NCI-H510A (cell line): ENCODE measurements at places on chromosomes 7 and 10.

- no peak for DNase-seq
These were observed 382.6 kb downstream of the LRMDA start for GRCh38 chr10:75814014-75814413.

GRCh38 chr10:87733081-87733480 lies 73.4 kb downstream of the PAPSS2 start:
- no peak for DNase-seq

DNA sequence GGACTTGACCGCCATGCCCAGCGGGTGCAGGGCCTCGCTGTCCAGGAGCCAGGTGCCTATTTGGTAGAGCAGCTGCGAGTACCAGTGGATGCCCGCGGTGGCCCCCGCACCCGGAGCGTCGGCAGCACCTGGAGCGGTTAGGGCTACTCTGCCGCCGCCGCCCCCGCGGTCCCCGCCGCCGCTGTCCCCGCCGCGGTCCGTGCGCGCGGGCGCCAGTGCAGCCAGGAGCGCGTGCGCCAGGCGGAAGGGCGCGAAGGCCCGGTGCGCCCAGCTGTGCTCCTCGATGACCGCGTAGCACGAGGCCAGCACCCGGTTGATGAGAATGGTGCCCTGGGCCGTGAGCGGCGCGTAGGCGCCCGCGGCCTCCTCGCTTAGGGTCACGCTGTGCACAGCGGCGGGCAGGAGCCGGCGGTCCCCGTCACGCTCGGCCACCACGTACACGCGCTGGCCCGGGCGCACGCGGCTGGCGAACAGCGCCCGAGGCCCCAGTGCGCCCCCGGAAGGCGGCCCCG lies 9.3 kb downstream of the SHH start:
- DNase-seq = no peak

DNA sequence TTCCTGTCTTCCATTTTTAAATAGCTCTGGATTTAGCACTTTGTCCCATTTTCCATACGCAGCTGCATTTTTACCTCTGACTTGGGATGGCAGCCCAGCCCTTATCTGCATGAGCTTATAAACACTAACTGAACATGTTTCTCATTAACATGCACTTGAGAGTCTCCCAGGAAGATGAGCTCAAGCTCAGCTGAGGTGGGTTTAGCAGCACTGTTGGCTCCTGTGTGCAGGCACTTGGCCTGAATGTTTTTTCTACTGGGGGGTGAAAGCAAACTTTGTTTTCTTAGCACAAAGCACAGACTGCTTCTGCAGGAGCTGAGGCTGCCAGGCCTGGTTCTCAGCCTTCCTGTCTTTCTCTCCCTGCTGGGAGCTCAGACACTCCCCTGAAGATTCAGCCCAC lies 1093.6 kb upstream of the AUTS2 start:
- no peak for DNase-seq

DNA sequence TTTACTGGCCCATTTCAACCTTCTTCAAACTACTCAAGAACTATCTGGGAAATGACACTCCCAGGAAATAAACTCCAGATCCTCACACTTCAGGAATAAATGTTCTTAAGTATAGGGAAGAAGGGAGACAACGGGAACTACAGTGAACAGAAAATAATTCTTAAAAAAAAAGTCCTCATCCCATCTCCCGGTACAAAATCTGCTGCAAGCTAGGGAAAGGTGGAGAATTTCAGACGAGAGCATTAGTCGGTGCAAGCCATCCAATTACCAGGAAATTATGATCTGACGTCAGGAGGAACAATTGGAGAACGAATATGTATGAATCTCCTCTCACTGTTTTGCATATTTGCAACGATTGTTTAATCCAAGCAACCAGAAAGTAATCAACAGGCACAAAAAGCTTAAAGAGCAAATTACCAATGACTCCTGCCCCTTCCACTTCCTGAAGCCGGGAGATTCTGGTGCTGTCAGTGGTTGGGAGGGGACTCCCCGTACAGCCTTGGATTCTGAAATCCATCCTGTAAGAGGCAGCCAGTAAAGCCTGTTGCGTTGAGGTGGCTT lies 15.1 kb upstream of the GATA3 start:
- DNase-seq = no peak

GRCh38 chr10:608331-609261 lies 80.9 kb downstream of the DIP2C start:
- DNase-seq = no peak

- no peak for DNase-seq
These were observed 232.6 kb upstream of the CDC14C start for GRCh38 chr7:48691788-48692187.

- DNase-seq = no peak
These were observed 331.4 kb downstream of the PTPRN2 start for GRCh38 chr7:158256091-158256816.

DNA sequence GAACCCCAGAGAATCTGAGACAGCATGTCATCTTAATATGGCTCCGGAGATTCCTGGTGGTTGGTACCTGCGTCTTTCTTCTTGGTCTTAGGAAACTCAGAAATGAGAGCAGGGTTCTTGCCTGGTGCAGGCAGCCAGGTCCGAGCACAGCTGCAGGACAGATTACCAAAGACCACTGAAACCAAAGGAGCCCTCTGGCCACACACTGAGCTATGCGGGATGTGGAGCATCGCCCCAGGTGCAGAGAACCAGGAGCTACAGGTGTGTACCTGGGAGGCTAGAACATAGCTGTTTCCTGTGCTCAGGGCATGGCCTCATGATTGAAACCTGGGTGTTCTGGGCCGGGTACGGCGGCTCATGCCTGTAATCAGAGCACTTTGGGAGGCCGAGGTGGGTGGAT lies 635.4 kb downstream of the CALN1 start:
- no peak for DNase-seq

DNA sequence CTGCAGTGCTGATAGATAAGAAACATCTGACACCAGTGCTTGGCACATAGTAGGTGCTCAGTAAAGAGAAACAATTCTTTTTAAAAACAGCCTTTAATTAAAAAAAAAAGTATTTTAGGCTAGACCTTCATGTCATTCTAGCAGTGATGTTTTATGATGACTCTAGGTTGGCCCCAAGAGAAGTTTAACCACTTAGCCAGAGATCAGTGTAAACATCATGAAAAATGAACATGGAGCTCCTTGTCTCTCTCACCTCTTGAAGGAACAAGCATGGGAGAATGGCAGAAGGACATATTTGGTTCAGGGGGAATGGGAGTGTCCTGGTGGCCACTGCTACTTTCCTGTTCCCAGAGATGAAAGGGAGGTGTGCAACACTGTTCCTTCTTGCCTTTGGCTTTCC lies 641.0 kb downstream of the LRMDA start:
- no peak for DNase-seq

DNA sequence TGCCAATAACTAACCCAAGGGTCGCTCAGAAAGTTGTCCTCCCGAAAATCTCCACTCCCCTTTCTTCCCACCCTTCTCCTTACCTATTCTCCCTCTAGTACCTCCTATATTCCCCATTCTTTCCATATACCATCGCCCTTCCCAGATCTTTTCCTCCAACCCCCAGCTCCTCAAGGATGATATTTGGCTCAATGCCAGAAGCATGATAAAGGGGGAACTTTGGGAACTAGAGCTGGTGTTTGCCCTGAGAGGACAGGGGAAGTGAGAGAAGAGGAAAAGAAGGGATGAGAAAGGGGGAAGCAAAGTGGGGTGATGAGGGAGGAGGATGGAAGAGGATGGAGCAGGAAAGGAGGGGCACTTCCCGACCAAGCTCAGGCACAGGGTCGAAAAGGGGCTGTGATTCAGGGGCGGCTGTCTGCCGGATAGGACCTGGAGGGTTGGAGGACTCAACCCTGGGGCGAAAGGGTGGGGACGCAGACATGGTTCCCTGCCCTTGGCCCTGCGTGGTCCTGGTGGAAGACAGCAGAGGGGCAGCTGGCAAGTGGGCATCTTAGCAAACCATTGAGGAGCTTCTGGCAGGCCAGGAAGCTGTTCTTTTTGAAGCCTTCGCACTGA lies 1.8 kb downstream of the OIT3 start:
- DNase-seq = no peak

GRCh38 chr7:135712182-135712782 lies 15.7 kb downstream of the SLC13A4 start:
- no peak for DNase-seq

GRCh38 chr10:126459032-126459831 lies 71.0 kb upstream of the ADAM12 start:
- DNase-seq = no peak

- DNase-seq = no peak
These were observed 75.5 kb downstream of the MAP3K8 start for GRCh38 chr10:30509508-30509907.

GRCh38 chr10:131160219-131160875 lies 151.2 kb downstream of the TCERG1L start:
- DNase-seq = no peak

- DNase-seq = no peak
These were observed 31.5 kb downstream of the CDNF start for GRCh38 chr10:14806318-14806717.

DNA sequence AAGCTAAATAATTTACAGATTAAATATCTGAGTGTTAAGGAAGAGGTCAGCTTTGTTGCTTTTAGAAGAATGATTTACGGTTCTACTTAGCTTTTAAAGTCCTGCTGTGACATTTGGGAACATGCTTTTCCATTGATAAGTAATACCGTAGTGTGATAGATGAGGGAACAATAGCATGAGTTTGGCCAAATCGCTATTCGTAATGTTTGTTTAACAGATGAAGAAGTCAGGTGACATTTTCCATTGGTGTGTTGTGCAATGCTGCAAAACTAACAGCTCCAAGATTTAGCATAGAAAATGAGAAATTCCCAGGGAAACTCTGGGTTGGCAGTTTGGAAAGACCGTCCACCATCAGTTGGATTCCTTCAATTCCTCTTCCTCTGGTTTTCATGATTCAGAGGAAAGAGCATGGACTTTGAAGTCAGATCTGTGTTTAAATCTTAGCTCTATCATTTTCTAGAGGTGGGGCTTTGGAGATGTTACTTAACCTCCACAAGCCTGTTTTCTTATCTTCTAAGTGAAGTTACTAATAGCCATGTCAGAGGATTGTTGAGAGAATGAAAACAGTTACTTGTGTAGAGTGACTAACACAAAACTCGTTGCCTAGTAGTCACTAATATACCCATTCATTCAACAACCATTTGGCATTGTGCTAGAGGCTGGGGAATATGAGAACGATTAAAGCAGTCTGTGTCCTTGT lies 140.4 kb upstream of the BMPER start:
- no peak for DNase-seq

- DNase-seq = no peak
These were observed 746.7 kb downstream of the NRG3 start for GRCh38 chr10:82621680-82622079.

DNA sequence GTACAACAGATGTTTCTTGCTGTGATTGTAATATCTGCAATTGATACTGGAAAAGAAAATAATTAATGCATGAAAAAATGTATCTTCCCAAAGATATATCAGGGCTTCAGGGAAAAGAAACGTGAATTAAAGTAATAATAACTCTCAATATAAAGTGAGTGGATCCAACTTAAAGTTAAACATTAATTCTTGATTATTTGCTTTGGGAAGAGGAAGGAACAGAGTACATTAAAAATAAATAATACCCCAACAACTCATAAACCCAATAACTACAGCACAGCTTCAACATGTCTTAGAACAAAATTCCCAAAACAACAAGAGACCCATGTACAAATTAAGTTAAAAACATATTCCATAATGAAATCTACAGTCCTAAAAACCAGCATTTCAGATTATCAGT lies 33.0 kb downstream of the ELMO1 start:
- no peak for DNase-seq

GRCh38 chr10:43892062-43892770 lies 243.5 kb upstream of the ZNF32 start:
- DNase-seq = no peak

GRCh38 chr10:112539340-112539739 lies 92.3 kb downstream of the VTI1A start:
- DNase-seq = no peak

- DNase-seq = no peak
These were observed 161.1 kb upstream of the RHEB start for GRCh38 chr7:151680810-151681209.
